ENCODE measurements at places on chromosomes 1 and 21.

GRCh38 chr1:7931446-7931812, 9.2 kb downstream of the TNFRSF9 start:
- DNase-seq, result no peak

DNA sequence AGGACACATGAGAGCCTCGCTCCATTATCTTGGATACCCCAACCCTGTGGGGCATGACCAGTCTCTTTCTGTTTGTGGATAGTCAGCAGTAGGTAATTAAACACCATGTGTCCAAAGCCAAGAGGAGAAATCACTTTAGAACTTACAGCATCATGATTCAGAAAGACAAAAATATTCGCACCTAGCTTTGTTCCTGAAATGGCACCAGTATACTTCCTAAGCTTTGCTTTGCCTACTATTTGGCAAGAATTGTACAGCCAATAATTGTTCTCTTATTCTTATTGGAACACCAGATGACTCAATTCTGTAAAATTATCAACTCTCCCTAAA, 24.2 kb downstream of the TNFRSF9 start:
- no peak for DNase-seq

DNA sequence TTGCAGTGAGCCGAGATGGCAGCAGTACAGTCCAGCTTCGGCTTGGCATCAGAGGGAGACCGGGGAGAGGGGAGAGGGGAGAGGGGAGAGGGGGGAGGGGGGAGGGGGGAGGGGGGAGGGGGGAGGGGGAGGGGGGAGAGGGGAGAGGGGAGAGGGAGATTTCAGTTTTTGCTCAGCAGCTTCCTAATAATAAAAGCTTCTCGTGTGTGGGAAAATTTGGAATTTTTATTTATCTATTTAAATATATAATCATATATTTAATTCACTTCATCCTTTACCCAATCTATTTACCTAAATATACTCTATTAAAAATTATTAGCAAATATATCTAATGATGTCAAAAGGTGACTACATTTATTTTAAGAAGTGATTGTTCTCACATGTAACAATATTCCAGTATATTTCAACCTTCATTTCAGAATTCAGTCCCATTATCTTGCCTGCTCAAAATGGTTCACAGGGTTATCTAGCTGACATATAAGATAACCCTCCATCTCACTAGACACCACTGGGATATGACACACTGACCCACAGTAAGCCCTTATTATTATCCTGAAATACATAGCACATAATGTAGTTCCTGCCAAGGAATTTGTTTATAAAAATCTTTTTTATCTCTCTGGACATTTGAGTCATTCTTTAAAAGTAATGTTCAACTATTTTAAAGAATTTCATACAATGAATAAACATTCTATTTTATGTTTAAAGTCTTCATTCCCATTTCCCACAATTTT, 105.9 kb downstream of the GPATCH2 start:
- no peak for DNase-seq

- no peak for DNase-seq
These were observed 91.9 kb downstream of the GTF2B start for GRCh38 chr1:88799491-88799890.

DNA sequence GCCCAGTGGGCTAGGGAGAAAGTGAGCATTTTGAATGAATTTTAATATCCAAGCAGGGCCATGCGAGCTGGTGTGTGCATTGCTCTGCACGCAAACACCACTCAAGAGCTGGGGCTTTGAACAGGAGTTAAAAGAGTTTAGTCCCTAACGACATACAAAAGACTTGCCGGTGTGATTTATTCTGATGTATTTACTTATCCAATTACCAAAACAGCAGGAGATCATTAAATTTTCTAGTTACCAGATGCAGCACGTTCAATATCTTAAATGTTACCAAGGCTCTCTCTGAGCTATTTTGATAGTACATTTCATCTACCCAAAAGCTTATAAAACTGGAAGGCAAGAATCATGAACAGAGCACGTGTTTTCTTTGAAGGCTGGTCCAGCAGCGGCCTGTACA, 30.0 kb upstream of the DMRTA2 start:
- DNase-seq, result no peak

GRCh38 chr1:92975551-92976232, 14.4 kb upstream of the DIPK1A start:
- DNase-seq, result no peak

DNA sequence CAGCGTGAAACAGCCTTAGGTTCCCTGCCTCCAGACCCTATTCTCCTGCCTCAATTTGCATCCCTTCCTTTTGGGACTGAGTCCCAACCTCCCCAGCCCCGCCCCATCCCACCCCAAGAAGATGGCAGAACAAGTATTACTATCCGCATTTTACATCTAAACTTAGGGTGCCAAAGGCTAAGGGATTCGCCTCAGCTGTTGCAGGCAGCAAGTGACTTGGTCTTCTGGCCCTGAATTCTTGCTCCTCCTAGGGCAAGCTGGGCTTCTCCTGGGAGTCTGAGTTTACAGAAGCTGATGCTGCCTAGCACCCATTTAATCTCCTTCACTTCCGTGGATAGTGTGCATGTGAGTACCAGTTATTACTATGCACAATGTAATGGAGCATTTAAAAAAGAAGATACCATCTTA, 161.3 kb upstream of the NR5A2 start:
- DNase-seq, result no peak

DNA sequence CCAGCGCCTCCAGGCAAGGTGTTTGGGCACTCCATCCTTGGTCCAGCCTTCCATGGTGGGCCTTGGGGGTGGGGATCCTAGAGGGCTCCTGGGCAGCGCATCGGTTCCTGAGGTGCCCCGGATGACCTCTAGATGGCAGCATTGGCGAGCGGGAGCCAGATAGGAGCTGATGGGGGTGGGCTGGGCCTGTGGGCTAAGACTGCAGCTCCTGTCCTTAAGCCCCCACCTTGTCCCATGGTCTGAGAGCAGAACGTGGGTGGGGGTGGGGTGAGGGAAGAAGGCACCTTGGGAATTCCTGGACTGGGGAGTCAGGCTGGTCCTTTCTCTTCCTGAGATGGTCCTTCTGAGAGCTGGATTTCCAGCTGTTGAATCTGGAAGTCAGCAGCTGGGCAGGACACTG, 93.4 kb upstream of the CSF3R start:
- no peak for DNase-seq

GRCh38 chr1:207868251-207868773, 42.6 kb downstream of the CD34 start:
- no peak for DNase-seq

- peak; percentile 20 for DNase-seq
These were observed 15.3 kb upstream of the SKI start for GRCh38 chr1:2212532-2213491.

GRCh38 chr1:108049178-108049819, 84.3 kb upstream of the VAV3 start:
- DNase-seq, result peak; percentile 26

DNA sequence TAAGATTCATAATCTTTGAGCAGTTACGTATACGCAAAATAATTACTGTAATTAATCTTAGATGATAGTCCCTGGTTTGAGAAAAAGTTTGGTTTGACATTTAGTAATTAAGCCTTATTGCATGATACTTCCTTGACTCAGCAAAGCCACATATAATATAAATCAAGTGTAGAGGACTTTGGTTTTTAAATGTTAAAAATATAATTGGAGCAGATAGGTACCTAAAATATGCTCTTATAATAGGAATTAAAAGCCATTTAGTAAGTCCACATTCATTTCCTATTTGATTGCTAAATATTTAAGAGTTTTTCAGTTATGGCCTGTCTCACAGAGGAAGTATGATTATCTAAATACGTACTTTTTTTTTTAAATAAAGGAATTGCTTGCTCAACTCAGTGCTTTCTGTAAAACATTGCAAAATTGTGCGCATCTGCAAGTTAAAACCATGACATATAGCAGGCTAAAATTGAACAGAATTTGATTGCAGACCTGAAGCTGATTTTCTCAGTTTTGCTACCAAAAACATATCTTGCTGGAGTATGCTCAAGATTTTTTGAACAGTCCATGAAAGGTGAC, 20.4 kb downstream of the RPE65 start:
- no peak for DNase-seq

- no peak for DNase-seq
These were observed 18.4 kb upstream of the COL6A2 start for GRCh38 chr21:46079352-46080170.

DNA sequence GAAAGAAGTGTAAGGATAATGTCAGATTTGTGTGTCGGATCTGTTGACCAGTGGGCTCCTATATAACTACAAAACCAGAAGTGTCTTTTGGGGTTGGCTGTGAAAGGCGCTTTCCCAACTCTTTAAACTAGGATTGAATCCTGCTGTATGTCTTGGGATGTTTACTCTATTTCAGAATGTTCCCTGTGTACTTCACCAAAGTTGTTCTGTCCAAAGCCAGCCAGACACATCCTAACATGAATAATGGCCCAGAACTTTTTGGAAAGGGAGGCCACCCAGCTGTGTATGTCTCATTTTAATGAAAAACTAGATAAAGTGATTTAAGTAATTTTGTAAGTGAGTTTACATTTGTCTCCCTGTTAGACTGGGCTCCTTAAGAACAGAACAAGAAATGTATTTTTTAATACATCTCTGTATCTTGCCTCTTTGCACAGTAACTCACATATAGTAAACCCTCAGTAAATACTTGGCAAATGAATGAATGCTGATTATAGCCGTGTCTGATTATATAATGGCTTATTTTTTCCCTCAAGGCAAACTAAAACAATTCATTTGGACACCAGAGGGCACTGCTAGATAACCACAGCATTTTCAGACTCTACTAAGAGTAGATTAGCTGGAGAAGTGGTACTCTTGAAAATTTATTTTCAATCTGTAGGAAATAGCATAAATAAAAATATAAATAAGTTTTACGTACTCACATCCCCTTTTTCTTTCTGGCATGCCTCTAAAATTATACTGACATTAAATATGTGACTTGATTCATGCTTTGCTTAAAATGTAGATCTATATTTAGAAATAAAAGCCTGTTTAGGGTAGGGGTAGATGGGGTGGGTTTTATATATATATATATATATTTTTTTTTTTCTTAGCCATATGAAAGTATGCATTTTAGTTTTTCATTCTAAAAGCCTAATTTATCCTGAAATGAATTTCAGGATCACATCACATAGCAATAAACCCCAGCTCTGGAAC, 23.8 kb downstream of the TSEN15 start:
- peak; percentile 9 for DNase-seq

DNA sequence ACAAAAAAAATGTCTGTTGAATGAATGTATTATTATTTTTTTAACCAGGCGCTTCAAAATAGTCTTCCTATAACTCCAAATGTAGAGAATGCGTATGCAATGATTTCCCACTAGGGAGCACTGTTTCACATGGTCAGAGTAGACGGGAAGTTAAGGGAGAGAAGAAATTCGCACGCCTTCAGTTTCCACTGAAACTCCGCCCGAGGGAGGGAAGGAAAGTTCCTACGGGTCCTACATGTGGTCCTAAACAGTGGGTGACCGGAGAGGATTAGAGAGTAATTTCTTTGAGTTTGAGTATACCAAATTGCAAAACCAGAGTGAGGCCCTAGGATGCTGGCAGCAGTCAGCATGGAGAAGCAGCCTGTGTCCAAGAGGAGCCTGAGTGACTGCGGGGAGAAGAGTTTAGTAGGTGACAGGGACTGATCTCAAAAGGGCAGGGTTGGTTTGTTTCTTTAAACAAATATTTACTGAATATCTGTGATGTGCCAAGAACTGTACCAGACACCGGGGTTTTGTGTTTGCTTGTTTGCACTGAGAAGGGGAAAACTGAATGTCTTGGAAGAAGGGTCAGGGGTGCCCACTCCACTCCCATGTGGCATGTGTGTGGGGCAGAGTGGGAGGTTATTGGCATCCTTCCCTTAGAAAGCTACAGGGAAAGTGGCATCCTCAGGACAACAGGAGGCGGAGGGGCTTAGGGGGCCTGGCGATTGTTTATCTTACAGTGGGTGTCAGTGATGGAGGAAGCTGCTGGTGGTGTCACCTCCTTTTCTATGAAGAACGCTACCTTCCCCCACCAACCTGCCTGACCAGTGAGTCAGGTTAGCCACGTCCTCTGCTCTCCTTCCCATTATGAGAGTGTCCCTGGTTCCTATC, 22.8 kb downstream of the RNU5D-1 start:
- peak; percentile 17 for DNase-seq

GRCh38 chr21:21002153-21002552, 3.9 kb downstream of the NCAM2 start:
- no peak for DNase-seq

- DNase-seq, result no peak
These were observed 71.5 kb downstream of the SIK1 start for GRCh38 chr21:43355266-43355924.

DNA sequence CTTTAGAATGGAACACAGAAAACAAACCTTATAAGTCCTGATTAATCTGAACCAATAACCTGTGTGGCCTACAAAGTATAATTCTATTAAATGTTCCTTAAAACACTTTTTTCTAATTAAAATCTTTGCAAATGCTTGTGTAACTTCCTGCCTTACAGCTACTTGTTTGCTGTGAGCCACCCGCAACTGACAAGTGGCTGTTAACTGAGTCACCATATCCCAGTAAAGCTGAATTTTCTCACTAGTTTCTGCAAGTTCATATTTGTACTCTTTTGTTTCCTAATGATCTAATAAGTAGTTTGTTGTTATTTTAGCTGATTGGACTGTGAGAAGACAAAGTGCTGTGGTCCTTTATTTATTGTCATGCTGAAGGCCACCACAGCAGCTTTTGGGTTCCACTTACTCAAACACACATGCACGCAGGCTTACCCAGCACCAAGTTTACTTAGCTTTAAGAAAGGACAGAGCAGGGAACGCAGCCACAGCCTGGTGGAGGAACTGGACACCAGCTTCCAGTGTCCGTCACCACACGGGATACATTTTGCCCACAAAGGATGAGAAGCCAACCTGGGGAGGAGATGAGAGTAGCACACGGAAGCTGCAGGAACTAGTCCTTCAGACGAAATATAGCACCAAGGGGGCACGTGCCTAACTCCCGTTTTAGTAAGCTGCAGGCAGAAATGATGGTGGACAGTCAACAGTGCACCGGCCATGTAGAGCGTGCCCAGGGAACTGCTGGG, 47.8 kb downstream of the LCA5L start:
- DNase-seq, result peak; percentile 26

GRCh38 chr21:31273278-31273677, 70.8 kb downstream of the TIAM1 start:
- DNase-seq, result no peak

- DNase-seq, result no peak
These were observed 427.2 kb downstream of the USP25 start for GRCh38 chr21:16156841-16157489.

- DNase-seq, result peak; percentile 92
These were observed 109.6 kb downstream of the SLC45A1 start for GRCh38 chr1:8427493-8427892.

DNA sequence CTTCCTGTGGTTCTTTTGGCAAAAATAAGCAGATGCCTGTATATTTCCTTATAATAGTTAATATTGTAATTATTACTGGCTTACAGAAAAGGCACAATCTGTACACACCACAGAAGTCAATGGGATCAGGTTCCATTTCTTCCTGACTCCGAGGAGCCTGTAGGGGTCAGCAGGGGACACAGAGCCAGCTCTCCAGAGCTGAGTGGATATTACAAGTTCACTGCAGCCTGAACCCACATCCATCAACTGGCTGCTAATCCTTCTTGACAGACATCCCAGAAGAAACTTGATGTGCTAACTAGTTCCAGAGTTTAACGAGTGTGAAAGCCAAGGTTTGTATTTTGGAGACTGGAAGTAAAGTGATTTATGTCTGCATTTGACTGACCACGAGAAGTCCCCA, 203.8 kb downstream of the LMX1A start:
- no peak for DNase-seq

- no peak for DNase-seq
These were observed 8.0 kb upstream of the CCDC190 start for GRCh38 chr1:162868972-162869371.

- DNase-seq, result no peak
These were observed 513 bp upstream of the HHAT start for GRCh38 chr1:210328032-210328745.

Data from GF-D8 (cell line).